ENCODE measurements at places on chromosomes 12 and 14. TPM values are rescaled to one million over a fixed set of nuclear protein-coding genes. Genes with fewer than 3 reads are reported as not detected.

DNA sequence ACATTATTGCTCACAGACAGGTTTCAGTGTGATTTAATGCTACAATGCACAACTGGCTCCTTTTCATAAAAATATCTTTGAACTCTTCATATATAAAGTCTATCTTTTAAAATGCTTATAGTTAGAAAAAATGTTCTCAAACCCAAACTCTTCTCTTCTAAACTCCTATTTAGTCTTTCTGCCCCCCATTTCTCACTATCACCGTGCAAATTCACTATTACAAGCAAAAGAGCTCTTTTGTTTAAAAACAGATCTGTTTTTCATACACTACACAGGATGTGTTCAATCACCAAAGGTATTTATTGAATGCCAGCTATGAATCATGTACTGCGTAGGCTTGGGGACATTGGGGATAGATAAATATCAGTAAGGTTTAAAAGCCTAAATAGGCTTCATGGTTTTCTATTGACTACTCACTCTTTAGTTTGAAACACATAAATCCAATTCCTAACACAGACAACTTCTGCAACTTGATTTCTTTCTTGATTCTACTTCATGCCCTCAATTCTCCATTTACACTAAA lies 692.3 kb downstream of the C12orf50 start:
- DNase-seq, result no peak

GRCh38 chr14:23580152-23580926 lies 1.7 kb upstream of the JPH4 start:
- no peak for DNase-seq

GRCh38 chr12:24929953-24930352 lies 18.9 kb downstream of the BCAT1 start:
- DNase-seq, result no peak

The NANOG gene
- 0.84 TPM for total RNA-seq

GRCh38 chr14:51484485-51484884 lies 167.2 kb upstream of the FRMD6 start:
- DNase-seq, result no peak

DNA sequence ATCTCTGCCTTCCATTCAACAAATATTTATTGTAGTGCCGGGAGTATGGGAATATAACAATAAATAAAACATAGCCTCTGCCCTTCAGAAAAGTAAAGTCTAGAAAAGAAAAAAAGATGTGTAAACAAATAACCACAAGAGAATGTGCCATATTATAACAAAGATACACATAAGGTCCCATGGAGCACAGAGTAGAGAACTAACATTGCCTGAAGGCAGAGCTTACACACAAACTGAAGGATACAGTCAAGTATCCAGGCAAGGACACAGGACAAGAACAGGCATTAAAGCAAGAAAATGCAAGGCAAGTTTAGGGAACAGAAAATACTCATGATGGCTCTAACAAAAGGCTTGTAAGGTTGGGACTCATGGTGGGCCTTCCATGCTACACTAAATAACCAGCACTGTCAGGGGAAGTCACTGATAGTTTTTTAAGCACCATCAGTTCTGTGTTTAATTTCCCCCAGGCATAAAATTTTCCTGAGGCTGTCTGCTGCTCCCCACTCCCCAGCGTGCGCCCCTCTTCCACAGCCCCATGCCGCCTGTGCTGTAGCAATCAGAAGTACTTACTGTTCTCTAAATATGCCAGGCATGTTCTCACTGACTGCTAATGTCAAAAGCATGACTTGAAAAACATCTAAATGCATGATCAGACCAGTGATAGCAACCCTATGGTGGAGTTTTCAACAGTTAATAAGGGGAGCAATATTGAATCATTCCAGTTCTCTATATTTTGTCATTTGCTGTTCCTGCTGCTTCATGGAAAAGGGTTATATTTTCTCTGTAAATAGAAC lies 77.8 kb downstream of the ANKS1B start:
- DNase-seq, result no peak

- DNase-seq, result no peak
Measured at GRCh38 chr12:117468016-117468415, 106.6 kb upstream of the NOS1 start.

GRCh38 chr12:43069768-43070221 lies 480.2 kb upstream of the PRICKLE1 start:
- no peak for DNase-seq

The SOX5 gene
- 35.3 TPM for total RNA-seq

The HOXC12 gene
- total RNA-seq, result not detected

DNA sequence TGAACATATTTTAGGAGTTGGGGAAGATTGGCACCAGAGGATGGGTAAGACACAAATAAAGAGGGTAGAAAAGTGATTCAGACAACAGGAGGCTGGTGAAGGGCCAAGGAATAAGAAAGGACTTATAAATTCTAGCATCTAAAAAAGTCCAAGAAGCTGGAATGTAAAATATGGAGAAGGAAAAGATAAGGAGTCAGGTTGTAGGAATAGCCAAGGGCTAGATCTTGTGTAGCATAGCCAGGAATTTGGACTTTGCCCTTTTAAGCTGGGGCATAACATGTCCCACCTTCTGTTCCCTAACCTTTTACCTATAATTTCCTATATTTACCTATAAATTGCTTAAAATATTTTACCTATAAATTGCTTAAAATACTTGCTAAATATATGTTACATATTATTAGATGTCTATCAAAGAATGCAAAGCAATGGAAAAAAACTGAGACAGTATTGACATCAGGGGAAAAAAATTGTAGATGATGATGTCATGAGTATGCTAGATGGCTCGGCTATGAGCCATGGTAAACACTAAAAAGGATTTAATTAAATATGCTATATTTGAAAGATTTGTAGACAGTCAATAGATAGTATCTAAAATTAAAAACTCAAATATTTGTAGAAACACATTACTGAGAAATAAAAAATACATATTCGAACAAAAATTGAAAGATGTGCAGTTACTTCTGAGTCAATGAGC lies 99.7 kb upstream of the PLEKHG7 start:
- no peak for DNase-seq

The LALBA gene
- total RNA-seq, result not detected

The FAM216A gene
- 6.3 TPM for total RNA-seq

DNA sequence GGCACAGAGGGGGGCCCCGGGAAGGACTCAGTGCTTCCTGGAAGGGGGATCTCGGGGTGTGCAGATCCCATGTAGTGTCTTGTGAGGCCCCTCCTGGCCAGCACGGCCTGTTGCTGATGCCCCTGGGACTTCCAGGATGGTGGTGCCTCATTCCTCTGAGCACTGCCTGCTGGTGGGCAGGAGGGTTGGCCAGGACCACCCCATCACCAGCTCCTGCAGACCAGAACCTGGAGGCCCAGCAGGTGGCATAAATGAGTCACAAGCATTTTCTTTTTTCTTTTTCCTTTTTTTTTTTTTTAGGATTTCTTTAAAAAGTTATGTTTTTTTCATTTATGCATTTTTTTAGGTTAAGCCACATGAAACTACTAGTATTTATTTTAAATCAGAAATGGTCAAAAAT lies 8.0 kb downstream of the MMP17 start:
- no peak for DNase-seq

GRCh38 chr12:10716277-10716676 lies 6.8 kb downstream of the YBX3 start:
- no peak for DNase-seq

DNA sequence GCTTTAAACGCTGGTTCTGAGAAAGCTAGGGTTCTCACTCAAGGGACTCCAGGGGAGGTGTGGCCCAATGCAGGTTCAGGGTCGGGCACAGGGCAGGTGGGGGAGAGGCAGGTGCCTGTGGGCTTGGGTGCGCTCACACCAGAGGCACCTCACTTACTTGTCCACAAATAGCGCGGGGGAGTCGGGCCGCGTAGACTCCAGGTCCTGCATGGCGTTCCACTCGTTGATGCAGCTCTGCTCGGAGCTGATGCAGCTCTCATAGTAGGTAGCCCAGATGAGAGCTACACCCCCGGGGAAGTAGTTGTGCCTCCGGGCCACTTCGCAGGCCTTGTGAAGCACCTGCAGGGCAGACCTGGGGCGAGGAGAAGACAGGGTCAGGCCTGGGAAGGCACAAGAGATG lies 49.9 kb downstream of the SSH1 start:
- no peak for DNase-seq

- no peak for DNase-seq
Measured at GRCh38 chr14:99382071-99382470, 98.6 kb downstream of the SETD3 start.

DNA sequence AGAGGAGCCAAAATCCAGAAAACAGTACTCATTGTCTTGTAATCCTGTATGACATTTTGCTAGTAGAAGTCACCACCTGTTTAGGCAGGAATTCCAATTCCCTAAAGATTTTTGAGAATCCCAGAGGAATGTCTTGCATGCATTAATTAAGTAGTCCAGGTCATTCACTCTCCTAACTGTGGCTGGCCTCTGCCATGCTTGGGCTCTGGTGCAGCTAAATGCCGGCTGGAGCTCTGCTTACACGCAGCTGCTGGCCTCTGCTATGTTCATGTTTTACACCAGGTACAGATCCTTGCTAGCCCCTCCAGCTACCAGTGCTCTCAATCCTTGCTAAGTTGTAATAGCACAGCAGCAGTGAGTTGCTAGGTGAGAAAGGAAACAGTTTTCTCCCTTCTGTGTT lies 16.3 kb upstream of the HIF1A start:
- no peak for DNase-seq

- DNase-seq, result peak; percentile 97
Measured at GRCh38 chr12:120086801-120087621, 29.5 kb downstream of the RAB35 start.

The EID3 gene
- total RNA-seq, result 13.2 TPM

The ACOT6 gene
- total RNA-seq, result not detected

DNA sequence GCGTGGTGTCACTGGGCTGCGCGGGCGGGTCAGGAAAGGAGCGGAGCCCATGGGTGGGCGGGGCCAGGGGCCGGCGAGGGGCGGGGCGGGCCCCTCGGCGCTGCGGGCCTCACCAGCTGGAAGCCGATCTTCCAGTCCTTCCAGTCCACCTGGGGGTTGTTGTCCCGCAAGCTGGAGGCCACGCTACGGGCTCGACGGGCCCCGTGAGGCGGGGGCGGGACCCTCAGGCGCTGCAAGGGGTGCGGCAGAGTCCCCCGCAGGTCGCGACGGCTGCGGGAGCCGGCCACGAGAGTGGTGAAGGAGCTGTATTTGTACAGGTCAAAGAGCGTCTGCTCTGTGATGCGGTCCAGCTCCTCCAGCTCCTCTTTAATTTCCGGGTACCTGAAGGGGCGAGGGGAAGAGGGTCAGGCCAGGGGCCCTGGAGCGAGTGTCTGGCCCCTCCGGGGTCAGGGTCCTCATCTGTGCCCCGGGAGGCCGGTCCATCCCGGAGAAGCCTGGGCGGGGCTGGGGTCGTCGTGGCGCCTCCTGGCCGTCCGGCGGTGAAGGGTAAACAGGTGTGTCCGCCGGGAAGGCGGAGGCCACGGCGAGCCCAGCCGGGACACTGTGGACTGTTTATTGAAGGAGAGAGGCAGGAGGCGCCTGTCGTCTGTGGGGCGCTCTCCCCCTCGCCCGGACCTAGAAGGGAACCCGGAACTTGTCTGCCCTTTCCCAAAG lies 11.9 kb downstream of the SCNN1A start:
- no peak for DNase-seq

The GUCY2C gene
- total RNA-seq, result not detected

The ANKLE2 gene
- total RNA-seq, result 103 TPM

GRCh38 chr12:116544656-116545055 lies 14.5 kb upstream of the MAP1LC3B2 start:
- peak; percentile 75 for DNase-seq

DNA sequence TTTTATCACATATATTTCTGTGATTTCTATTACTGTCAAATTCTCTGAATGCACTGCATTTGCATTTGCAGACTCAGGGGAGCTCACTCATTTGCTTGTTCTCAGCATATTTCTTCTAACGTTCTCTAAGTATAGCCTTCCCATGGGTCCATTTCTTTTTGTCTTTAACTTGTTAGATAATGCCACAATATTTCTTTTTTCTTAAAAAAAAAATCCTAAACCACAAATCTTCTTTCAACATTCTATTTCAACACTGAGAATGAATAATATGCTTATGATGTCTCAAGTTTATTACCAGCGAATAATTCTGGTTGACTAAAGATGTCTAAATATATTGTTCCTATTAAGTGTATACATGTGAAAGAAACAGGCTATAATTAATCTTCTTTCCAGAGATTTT lies 200.2 kb downstream of the ANO6 start:
- no peak for DNase-seq

DNA sequence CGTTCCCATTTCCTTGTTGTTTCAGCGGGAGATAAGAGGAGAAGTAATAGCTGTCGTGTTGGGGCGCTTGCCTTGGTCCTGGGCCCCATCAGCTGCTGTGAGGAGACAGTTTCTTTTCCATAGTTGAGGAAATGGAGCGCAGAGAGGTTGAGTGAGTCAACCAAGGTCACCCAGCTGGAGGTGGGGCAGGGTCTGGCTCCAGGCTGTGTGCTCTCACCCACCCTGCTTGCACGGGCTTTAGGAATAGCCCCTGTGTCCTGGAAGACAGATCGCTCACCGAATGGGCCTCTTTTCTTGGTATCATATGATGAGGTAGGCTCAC lies 165.7 kb upstream of the RTL1 start:
- DNase-seq, result peak; percentile 8

The GLT1D1 gene
- total RNA-seq, result not detected

The B3GNT4 gene
- 0.30 TPM for total RNA-seq

The RBP5 gene
- total RNA-seq, result 0.78 TPM

The CD4 gene
- total RNA-seq, result 12.6 TPM

- no peak for DNase-seq
Measured at GRCh38 chr12:44616402-44616801, 259.7 kb downstream of the NELL2 start.

The WASHC3 gene
- total RNA-seq, result 62.8 TPM

DNA sequence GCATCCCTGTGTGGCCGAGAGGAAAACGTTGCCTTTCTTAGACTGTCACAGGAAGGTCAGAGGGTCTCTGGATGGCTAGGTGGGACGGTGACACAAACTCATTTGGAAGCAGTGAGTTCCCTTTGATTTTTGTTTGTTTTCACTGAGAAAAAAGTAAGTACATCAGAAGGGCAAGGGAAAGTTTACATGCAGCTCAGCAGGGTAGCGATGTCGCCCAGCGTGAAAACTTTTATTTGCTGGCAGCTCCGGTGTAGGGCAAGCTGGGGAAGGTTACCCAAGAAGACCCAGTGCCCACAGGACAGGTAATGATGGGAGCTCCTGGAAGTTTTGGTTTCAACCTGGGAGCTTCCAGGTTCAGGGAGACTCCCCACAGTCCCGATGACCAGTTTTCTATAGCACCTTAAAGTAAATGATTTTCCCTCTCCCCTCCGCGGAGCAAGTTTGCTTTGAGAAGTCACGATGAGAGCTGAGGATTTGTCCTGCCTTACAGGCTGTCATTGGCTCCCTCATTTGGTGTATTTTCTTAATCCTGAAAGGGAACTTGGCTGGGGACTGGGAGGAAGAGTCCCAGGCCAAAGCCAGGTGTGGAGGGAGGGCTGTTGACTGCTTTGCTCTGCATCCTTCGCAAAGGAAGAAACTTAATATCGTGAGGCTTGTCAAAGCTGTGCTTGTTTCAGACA lies 64.7 kb upstream of the ESRRB start:
- DNase-seq, result no peak

All from tibial nerve (tissue), 4 donors.